ENCODE measurements at places on chromosomes 6 and 20. TPM values are rescaled to one million over a fixed set of nuclear protein-coding genes. Genes with fewer than 3 reads are reported as not detected.

The HLA-DRA gene
- total RNA-seq: not detected

The KIF6 gene
- total RNA-seq: 0.18 TPM

The ZNF334 gene
- total RNA-seq: not detected

The CCN6 gene
- total RNA-seq: not detected

The IL17A gene
- not detected for total RNA-seq

The ZNF165 gene
- 0.80 TPM for total RNA-seq

Measured in A549 treated with dexamethasone at 1 μM for 4 hours (cell line).